Activated T-cell treated with anti-CD3 and anti-CD28 coated beads, Interleukin-2, amount 50 U/mL, for 4 hours (primary cell): ENCODE measurements at places on chromosomes 6 and 20.

- no peak for DNase-seq
Observed at GRCh38 chr20:33811776-33812151, 616 bp downstream of the CHMP4B start.

- DNase-seq = no peak
Observed at GRCh38 chr6:13677878-13678254, 33.8 kb downstream of the RANBP9 start.

GRCh38 chr20:4006640-4007039, 8.7 kb downstream of the RNF24 start:
- no peak for DNase-seq

GRCh38 chr6:12865671-12866181, 149.2 kb downstream of the PHACTR1 start:
- no peak for DNase-seq

DNA sequence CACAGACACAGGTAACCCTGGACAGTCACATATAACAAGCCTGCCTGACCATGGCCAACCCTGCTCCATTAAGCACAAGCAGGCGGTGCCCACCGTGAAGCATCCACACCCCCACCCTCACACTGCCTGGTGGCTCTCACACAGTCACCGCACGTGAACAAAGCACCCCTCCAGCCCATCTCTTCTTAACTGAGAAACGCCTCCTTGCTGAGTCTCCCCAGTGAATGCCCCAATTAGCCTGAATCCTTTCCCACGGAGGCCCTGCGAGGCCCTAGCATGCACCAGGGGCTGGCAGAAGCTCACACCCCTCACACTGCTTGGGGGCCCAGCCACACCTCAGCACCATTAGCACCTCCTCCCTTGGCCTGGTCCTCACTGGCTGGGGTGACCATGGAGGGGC, 72.3 kb downstream of the GRM4 start:
- no peak for DNase-seq

GRCh38 chr20:14521016-14521415, 183.6 kb upstream of the FLRT3 start:
- no peak for DNase-seq

DNA sequence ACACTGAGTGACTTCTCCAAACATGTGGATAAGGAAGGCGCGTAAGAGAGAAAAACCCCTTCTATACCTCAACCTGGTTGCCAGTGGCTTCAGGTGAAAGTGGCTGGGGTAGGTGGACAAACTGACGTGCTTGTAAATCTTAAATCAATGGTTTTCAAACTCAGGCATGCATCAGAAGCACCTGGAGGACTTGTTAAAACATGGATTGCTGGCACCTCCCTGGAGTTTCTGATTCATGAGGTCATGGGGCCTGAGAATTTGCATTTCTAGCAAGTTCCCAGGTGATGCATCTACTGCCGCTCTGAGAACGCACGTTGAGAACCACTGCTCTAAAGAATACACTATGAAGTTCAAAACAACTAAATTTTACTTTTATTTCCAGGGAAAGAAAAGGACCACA, 31.9 kb upstream of the TAB2 start:
- DNase-seq = no peak

GRCh38 chr6:143964674-143965081, 43.4 kb downstream of the PLAGL1 start:
- DNase-seq = no peak

GRCh38 chr6:150027806-150028565, 2.7 kb upstream of the RAET1L start:
- no peak for DNase-seq
